Esophagus squamous epithelium (tissue), 5 donors: ENCODE measurements at places on chromosomes 13 and 19. TPM values are rescaled to one million over a fixed set of nuclear protein-coding genes. Genes with fewer than 3 reads are reported as not detected.

SIGLEC14 gene
- not detected for total RNA-seq

C19orf85 gene
- total RNA-seq = not detected

PGLYRP2 gene
- total RNA-seq = not detected

RFPL4A gene
- not detected for total RNA-seq

SLAIN1 gene
- total RNA-seq = 3.0 TPM

DNA sequence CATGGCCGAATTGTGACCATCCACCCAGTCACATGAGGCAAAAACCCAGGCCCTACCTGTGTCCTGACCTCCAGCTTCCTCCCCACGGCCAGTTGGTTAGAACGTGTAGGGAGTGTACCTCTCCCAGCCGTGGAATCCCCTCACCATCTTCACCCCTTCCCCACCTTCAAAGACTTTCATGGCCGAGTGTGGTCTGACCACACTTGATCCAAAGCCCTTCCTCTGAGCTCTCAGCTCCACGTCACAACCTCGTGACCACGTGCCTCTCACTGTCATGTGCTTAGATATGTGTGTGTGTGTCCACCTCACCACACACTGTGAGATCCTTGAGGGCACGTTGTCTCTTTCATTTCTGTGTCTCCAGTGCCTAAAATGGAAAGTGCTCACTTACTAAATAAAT is 48.6 kb upstream of the UBE2L5 start:
- DNase-seq = peak; percentile 4

GRCh38 chr13:47289567-47289966 is 392.7 kb upstream of the HTR2A start:
- no peak for DNase-seq

- no peak for DNase-seq
Observed at GRCh38 chr13:98171900-98172589, 5.0 kb downstream of the RNF113B start.

- DNase-seq = no peak
Observed at GRCh38 chr13:69028936-69029335, 1078.7 kb upstream of the ATXN8OS start.

DNA sequence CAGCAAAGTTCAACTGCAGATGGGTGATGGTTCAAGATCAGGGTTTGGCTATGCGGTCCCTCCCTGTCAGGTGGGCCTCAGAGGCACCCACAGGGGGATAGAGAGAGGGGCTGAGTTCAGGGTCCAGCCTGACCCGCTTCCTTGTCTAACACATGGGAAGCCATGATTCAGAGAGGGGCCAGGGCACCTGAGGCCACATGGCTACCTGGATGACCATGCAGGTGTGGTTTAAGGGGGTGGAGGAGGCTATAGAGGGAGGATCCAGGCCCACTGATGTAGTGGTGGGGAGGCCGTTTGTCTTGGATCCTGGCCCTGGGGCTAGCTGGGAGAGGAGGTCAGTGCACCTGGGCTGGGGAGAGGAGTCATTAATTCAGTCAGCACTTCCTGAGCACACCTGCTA is 56.7 kb downstream of the ZNF536 start:
- DNase-seq = no peak

DNA sequence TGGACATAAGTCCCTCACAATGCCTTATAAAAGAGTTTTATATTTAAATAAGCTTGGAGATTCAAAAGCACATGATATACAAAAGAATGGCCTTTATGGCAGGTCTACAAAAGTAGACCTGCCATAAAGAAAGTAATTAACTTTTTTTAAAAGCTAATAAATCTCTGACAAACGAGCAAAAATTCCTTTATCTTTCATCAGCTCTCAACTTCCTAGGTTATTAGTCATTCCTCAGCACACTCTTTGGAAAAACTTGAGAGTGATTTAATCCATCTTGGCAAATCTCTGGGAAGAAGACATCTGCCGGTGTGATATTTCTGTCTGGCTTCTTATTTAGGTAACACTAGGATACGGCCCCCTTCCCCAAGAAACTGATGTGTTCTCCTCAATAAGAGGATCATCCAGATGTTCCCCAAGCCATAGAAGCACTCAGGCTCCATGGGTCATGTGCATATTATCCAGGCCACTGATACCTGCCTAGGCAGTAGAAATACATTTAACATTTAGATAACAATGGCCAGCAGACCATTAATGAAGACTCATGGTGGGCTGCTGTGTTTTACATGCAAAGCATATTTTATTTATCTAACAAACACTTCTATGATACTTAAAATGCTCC is 372.7 kb downstream of the LIG4 start:
- DNase-seq = no peak

DNA sequence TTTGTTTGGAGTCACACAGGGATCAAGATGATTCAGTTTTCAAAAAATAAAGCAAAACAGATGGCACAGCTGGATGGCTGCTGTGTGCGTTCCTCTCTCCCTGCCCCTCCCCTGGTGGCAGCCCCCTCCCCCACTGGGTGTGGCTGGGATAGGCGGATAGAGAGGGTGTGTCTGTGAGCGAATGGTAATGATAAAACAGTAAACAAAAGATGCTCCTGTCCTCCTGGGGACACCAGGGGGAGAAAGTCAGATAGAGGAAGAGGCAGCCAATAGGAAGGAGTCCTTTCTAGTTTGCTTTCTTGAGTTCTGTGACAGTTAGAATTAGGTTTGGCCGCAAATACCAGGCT is 6.5 kb downstream of the TMEM255B start:
- DNase-seq = no peak

- DNase-seq = no peak
Observed at GRCh38 chr13:66618702-66619101, 611.4 kb downstream of the PCDH9 start.

GRCh38 chr13:52345048-52345447 is 60.9 kb downstream of the THSD1 start:
- DNase-seq = no peak

DNA sequence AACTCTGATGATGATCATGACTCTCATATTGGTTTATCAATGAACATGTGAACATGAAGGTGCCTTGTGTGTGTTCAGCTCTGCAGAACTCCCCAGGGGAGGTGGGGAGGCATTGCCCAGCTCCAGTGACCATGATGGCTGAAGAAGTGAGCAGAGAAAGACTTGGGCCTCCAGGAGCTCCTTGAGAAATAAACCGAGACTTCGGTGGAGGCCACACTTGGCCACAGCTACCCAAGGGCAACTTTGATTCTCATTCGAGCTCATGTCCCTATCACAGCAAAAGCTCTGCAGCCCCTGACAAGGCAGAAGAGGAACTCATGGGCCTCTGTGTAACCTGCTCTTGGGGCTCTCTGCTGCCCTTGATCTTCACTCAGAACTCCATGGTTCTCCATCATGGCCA is 44.1 kb upstream of the ZNF536 start:
- no peak for DNase-seq

GRCh38 chr13:81171065-81171647 is 830.2 kb upstream of the SPRY2 start:
- no peak for DNase-seq

- no peak for DNase-seq
Observed at GRCh38 chr19:7450243-7451223, 38.3 kb downstream of the PEX11G start.

DNA sequence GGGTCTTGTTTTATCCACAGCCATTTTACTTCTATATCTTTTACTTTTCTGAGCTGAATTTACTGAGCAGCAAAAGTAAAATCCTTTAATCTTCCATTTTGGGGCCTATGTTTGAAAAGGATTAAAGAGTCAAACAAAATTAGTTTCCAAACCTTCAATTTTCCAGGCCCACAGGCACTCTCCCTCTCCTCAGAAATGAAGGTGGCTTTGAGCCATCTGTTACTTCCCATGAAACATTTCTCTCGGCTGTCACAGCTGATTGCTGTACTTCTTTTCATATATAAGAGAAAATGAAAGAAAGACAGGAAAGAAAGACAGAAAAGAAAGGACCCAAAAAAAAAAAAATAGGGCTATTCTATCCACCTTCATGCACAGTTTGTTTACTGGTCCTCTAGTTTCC is 194.9 kb downstream of the LACC1 start:
- DNase-seq = no peak

DNA sequence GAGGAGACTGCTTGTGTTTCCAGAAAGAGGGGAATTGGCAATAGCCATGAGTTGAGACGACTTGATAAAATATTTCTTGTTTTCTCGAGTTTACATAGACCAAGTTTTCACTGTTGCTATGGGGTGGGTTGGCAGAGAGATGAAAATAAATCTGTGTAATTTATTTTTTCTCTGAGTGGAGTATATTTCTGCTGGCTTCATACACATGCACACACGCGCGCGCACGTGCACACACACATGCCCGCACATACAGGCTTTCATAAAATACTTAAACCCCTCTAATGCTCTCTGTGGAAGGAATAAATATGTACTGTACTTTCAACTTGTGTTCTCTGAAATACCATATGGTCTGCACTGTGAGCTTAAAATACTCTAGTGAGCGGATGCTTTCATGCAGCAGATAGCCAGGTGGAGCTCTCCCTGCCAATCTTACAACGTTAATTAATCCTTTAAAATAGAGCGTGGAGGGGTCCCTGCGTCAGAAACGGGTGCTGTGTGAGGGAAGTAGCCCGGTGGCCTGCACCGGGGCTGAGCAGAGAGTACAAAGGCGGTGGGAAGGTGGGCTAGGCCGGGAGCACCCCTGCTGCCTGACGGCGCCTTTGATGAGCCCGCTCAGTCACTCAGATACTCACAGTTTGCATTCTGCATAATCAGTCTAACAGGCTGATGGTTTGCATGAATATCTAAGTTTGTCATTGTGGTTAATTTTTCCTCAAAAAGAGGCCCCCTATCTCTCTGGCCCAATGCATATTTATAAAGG is 44.1 kb downstream of the CCNE1 start:
- DNase-seq = no peak

- no peak for DNase-seq
Observed at GRCh38 chr19:14411161-14411937, 7.8 kb downstream of the DDX39A start.

DNA sequence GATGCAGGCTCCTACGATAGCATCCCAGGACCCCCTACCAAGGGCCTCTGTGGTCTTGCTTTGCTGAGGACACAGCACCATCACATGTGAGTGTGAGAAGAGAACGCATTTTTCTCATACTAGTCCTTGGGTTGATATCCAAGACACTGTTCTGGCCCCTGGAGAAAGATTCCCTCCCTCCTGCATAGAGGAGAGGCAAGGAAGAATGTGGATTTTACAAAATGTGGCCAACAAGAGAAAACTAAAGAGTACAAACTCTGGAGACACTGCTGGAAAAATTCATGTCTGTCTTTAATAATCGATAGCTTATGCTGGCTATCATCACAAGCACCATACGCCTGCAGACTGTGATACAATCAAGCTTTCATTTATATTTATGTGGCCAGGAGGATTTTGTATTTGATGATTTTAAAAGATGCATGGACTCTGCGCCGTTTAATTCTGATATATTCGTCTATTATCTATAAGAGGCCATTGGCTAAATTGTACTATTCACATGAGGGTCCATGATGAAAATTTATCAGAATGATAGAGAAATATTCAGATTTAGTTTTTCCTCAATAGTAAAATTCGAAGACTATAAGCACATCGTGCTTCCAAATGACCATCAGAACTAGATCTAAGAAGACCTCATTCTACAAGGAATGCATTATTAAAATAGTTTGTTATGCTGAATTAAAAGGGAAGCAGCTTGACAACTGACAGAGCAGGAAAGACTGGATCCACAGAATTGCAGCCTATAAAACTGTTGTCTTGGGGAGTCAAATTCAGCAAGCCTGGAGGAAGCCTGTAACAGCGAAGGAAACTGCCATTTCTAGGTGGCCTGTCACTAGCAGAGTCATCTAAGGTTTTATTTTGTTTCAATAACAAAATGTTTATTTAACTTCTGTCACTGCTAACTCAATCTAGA is 578.7 kb downstream of the DIAPH3 start:
- no peak for DNase-seq

DNA sequence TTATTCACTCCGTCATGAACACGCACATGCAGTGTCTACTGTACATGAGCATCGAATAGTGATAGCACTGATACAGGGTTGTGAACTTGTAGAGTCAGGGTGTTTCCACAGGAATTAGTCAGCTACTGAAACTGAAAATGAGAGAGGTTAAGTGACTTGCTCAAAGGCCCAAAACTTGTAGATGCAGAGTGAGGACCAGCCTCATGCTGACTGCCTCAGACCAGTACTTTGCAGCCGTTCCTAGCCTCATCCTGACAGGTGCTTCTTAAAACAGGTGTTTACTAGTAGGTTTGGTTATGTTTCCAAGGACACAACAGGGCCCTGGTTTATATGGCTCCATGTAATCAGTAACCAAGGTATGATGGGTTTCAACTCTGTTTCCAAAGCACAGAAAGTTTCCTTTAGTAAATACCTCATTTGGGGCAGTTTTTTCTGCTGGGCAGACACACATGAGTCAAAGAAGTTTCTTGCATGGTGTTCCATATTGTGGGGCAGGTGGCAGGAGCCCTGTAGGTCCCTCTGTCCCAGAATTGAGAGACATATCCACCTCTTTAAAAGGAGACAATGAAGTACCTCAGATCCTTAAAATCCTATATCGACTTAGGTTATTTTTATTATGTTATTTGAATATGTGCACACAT is 16.0 kb downstream of the FGF9 start:
- no peak for DNase-seq

DNA sequence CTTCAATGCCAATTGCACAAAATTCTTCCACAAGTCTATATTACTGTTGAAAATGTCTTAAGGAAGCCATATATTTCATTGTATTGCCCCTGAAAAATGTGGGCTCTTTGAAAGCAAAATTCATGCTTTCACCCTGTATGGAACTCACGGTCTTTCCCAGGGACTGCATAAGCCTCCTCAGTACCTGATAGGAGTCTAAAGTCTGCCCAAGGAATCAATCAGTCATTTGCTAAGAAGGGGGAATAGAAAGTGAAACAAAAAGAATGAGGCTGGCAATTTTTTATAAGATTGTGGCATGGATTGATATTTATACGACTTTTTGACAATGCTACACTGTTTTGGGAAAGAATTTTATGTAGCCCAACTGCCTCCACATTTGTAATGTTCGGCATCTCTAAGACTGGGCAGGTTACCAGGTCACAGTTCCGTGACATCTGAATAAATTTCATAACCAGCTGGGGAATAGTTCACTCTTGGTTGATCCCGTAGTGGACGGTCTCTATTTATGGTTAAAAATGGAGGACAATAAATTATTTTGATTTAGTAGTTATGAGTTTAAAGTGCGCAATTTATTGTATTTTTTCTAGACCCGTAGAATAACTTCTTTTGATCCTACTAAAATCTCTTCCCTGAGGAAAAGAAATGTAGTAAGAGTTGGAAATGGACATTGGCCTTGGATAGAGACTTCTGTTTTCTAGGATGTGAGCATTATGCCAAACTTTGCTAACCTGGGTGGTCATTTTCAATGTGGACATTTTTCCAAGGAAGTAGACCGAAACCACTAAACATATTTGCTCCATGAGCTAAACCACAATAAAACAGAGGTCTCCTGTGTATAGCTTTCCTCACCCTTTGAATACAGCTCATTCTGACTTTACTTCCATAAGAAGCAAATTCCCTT is 1585.4 kb downstream of the EFNB2 start:
- no peak for DNase-seq

- DNase-seq = no peak
Observed at GRCh38 chr13:40518481-40518882, 148.0 kb downstream of the FOXO1 start.

- DNase-seq = no peak
Observed at GRCh38 chr13:34277936-34278335, 460.0 kb downstream of the RFC3 start.
